RPMI7951 (cell line): ENCODE measurements at places on chromosomes 4 and X. TPM values are rescaled to one million over a fixed set of nuclear protein-coding genes. Genes with fewer than 3 reads are reported as not detected.

CA5B gene
- 29.6 and 35.7 TPM in 2 replicates for total RNA-seq

- DNase-seq, result no peak
Observed at GRCh38 chrX:1493877-1494510, 41.3 kb upstream of the ASMTL start.

DNA sequence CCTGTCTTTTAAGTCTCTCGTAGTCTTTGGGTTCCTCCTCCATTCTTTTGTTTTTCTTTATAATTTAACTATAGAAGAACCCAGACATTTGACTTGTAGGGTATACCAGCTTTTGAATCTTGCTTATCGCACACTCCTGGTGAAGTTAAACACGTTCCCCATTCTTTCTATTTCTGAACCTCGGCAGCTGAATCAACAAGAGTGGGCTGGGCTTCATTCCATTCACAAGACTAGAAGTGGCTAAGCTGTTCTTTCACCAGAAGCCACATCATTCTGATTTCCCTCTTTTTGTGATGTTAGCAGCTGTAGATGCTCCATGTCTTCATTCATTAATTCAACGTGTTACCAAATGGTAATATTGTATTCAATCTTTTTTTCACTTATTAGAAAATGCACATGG, 167.9 kb downstream of the CORIN start:
- DNase-seq, result no peak

- DNase-seq, result no peak
Observed at GRCh38 chrX:111504941-111505340, 6.5 kb upstream of the SERTM2 start.

DNA sequence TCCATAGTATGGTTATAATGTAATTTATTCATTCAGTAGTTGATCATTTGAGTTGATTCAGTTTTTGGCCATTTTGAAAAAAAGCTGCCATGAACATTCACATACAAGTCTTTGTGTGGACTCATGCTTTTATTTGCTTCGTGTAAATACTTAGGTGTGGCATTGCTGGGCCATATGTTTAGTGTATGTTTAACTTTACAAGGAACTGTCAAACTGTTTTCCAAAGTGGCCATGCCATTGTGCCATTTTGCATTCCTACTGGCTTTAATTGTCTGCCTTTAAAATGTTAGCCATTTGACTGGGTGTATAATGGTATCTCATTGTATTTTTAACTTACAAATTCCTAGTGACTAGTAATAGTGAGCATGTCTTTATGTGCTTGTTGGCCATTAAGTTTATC, 8.8 kb downstream of the MTM1 start:
- DNase-seq, result no peak

ABLIM2 gene
- total RNA-seq, result under 0.01 and 0.29 TPM in 2 replicates

VCX2 gene
- total RNA-seq, result not detected in 2 replicates

GPM6B gene
- 1.8 and 2.4 TPM in 2 replicates for total RNA-seq
